Neural progenitor cell (in vitro differentiated cells): ENCODE measurements at places on chromosomes 12 and 14. TPM values are rescaled to one million over a fixed set of nuclear protein-coding genes. Genes with fewer than 3 reads are reported as not detected.

SYNDIG1L gene
- 0.40 TPM in 1 of 2 replicates, not detected in the other for total RNA-seq

AQP2 gene
- not detected in 2 replicates for total RNA-seq

- no peak for DNase-seq
Measured at GRCh38 chr14:73710737-73711136, 3.4 kb downstream of the PNMA1 start.

- DNase-seq = no peak
Measured at GRCh38 chr12:123873793-123874192, 98.8 kb downstream of the CCDC92 start.

C3AR1 gene
- total RNA-seq = not detected in 2 replicates

GRCh38 chr12:91205811-91206210, 23.2 kb upstream of the DCN start:
- no peak for DNase-seq

DNA sequence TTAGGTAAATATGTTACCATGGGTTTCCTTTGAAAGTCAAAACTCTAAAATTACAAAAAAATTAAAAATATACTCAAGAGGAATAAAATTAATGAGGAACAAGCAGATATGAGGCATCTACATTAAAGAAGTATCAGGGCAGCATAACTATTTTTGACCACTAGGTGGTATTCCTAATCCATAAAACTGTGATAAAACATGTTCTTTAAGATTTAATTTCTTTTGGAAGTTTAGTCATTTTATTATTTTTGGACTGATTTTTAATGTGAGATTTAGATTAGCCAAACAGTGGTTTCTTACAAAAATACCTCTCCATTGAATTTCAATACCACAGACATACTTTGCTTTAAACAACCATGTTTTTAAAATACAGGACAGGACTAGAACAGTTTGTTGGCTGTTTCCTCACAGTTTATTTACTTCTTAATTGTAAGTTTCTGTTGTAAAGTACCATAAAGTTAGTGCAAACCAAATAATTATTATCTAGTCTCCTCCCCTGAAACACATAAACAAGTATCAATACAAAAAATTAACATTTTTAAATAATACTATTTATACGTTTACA, 49.8 kb downstream of the NTS start:
- DNase-seq = peak; percentile 14

GRCh38 chr12:109462868-109463692, 14.0 kb downstream of the KCTD10 start:
- peak; percentile 26 for DNase-seq

HOMEZ gene
- total RNA-seq = 21.0 and 22.7 TPM in 2 replicates

ACSS3 gene
- 22.9 and 26.5 TPM in 2 replicates for total RNA-seq

- no peak for DNase-seq
Measured at GRCh38 chr14:95564060-95564459, 29.2 kb downstream of the GLRX5 start.

GRCh38 chr12:5076761-5077160, 33.1 kb downstream of the KCNA5 start:
- no peak for DNase-seq

OR6C2 gene
- total RNA-seq = not detected in 2 replicates

- no peak for DNase-seq
Measured at GRCh38 chr14:54803396-54803795, 99.2 kb downstream of the GCH1 start.

TRIM9 gene
- total RNA-seq = 1.3 and 2.3 TPM in 2 replicates

DNA sequence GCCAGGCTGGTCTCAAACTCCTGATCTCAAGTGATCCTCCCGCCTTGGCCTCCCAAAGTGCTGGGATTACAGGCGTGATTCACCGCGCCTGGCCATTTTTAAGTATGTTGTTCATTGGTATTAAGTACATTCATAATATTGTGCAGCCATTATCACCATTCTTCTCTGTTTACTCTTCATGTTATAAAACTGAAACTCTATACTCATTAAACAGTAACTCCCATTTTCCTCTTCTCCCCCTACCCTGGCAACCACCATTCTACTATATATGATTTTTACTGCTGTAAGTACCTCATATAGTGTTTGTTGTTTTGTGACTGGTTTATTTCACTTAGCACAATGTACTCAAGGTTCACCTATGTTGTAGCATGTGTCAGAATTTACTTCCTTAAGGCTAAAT, 23.1 kb downstream of the METAP2 start:
- DNase-seq = no peak

GRCh38 chr14:63418020-63418419, 99.3 kb upstream of the GPHB5 start:
- no peak for DNase-seq

CLEC1B gene
- not detected in 2 replicates for total RNA-seq

DNA sequence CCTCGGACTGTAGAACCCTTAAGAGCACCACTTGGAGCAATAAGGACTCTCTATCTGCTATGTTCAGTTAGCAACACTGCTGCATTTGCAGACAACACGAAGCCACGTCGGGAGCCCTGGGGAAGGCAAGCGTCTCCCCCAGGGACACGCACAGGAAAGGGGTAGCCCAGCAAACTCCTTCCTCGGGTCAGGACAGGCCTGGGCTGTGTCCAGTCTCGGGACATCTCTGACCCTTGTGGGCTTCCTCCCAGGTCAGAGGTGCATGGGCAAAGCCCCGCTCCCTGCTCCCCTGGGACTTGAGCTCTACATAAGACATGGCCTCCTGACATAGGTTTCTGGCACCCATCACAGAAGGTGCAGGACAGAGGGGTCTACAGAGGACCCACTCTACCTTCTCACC, 119.5 kb downstream of the PIWIL1 start:
- DNase-seq = no peak

PRR4 gene
- 0.69 and 2.6 TPM in 2 replicates for total RNA-seq

GRCh38 chr12:93563807-93564538, 8.5 kb upstream of the SOCS2 start:
- DNase-seq = peak; percentile 22

PPP1R36 gene
- 0.81 TPM in 1 of 2 replicates, not detected in the other for total RNA-seq

GRCh38 chr12:103558879-103559278, 28.2 kb upstream of the STAB2 start:
- DNase-seq = no peak

DNA sequence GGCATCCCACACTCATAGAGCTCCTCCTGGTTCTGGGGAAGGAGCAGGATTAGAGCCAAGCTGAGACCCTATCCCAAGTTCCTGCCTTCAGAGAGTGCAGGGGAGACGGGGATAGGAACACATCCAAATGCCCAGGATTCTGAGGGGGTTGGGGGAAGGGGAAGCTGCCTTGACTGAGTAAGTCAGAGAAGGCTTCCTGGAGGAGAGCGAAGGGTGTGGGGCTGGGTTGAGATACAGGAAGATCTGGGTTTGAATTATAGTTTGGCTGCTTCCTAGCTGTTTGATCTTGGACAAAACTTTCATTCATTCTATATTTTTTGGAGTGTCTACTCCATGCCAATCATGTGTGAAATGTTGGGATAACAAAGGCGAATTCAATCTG, 8.0 kb upstream of the AQP2 start:
- no peak for DNase-seq

DNA sequence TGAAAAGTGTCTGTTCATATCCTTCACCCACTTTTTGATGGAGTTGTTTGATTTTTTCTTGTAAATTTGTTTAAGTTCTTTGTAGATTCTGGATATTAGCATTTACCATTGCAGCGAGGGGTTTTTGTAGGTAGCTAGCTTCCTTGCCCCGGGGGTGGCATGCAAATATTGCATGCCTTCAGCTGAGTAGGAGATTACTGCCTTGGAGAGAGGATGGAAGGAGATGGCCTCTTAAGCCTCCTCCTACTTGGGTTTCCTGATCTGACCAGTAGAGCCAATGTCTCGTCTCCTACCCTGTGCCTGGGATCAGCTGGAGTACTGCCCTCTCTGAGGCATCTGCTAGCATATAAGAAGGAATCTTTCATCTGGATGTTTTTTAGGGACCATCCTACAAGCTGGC, 134.4 kb upstream of the CCND2 start:
- no peak for DNase-seq

COQ6 gene
- total RNA-seq = 17.9 and 19.7 TPM in 2 replicates

DNA sequence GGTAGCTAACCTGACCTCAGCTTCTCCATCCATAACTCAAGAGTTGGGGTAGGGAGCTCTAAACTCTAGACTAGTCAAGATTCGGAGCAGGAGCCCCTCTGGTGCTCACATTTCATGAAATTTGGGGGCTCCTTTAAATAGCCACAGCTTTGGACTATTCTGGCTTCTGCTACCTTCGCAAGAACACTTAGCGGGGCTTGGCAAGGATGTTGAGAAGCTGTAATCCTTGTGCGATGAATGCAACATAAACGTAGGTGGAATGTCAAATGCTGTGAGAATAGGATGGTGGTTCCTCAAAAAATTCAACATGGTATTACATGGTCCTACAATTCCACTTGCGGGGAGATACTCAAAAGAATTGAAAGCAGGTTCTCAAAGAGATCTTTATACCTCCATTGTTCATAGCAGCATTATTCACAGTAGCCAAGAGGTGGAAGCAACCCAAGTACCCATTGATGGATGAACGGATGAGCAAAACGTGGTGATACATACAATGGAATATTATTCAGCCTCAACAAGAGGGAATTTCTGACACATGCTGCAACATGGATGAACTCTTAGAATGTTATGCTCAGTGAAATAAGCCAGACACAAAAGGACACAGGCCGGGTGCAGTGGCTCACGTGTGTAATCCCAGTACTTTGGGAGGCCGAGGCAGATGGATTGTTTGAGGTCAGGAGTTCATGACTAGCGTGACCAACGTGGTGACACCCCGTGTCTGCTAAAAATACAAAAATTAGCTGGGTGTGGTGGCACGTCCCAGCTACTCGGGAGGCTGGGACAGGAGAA, 73.8 kb downstream of the ACTN1 start:
- DNase-seq = no peak

- DNase-seq = no peak
Measured at GRCh38 chr12:19382563-19382962, 56.7 kb upstream of the AEBP2 start.

DNA sequence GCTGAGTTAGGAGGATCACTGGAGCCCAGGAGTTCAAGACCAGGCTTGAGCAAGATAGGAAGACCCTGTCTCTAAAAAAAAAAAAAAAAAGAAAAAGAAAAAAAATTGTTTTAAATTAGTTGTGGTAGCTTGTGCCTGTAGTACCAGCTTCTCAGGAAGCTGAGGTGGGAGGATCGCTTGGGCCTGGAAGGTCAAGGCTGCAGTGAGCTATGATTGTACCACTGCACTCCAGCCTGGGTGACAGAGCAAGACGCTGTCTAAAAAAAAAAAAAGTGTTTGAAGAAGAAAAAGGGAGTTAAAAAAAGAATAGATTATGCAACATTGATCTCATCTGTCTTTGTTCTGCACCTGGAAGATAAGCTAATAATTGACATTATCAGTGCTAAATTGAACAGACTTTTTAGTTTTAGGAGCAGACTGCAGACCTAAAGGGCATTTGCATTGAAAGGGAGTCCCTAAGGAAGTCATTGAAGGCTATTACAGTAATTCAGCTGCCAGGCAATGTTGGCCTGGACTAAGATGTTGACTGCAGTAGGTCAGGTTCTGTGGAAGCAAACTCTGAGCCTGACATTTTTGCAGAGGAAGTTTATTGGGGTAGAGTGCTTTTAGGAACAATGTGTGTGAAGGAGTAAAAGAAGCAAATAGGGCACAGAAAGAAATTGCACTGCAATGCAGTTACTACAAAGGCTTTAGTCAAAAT, 215.8 kb downstream of the PCNX1 start:
- no peak for DNase-seq

DNA sequence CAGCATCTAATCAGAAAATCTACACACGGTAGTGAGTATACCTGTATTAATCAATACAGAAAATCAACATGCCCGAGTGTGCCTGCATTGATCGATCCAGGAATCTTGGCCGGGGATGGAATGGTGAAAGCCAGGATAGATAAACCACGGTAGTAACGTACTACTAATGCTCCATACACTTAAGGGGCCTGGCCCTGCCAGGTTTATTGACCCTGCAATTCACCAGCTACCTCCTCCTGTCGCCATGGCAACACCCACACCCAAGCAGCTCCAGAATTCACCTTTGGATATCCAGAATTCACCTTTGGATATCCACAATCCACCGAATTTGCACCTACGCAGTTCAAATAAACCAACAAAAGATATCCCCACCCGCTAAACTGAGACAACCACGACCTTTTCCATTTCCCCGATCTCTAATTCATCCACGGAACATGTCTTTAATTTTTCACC, 14.8 kb upstream of the CALM1 start:
- DNase-seq = peak; percentile 45

LPAR5 gene
- total RNA-seq = 0.04 and 0.22 TPM in 2 replicates

KIF5A gene
- 7.9 and 8.6 TPM in 2 replicates for total RNA-seq

LHX5 gene
- 48.4 and 98.7 TPM in 2 replicates for total RNA-seq

TMEM132C gene
- 3.9 and 5.1 TPM in 2 replicates for total RNA-seq

DNA sequence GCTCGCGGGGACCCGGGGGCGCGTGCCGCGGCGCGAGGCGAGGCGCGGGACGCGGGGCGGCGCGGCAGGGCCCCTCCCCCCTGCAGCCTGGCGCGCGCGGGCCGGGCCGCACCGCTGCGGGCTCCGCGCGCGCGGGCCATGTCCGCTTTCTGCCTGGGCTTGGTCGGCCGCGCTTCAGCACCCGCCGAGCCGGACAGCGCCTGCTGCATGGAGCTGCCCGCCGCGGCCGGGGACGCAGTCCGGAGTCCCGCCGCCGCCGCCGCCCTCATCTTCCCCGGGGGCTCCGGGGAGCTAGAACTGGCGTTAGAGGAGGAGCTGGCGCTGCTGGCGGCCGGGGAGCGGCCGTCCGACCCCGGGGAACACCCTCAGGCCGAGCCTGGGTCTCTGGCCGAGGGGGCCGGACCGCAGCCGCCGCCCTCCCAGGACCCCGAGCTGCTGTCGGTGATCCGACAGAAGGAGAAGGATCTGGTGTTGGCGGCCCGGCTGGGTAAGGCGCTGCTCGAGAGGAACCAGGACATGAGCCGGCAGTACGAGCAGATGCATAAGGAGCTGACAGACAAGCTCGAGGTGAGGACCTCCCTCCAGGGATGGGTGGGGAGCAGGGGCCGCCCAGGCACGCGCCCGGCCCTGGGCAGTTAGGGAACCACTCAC, 820 bp downstream of the BICDL1 start:
- peak; percentile 96 for DNase-seq

GRCh38 chr14:19920021-19920657, at the start of gene OR4K5:
TSS of gene OR4K5 (plus strand) at chr14:19920607. CDS start at chr14:19920607, 0 bp downstream.
- no peak for DNase-seq

DNA sequence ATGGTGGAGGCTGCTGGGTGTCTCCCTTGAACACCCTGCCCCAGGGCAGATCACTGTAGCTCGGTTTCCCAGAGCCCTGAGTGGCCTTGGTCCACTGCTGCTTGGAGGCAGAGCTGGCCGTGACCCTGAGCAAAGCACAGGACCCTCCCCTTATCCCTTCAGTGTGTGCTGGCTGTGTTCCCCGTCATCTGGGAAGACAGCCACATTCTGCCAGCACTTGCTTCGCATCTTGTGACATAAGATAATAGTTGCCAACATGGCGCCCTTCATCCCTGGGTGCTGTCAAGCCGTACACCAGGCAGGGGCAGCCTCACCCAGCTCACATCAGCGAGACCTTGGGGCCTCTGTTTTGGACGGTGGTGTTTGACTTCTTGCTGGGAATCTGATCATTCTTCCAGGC, 12.1 kb upstream of the ALDH2 start:
- DNase-seq = no peak

GRCh38 chr12:13000925-13001774, 1.1 kb upstream of the HEBP1 start:
- peak; percentile 89 for DNase-seq
